ENCODE measurements at places on chromosomes 11 and 22.

GRCh38 chr22:24723111-24723510 lies 51.4 kb downstream of the PIWIL3 start:
- DNase-seq, result no peak

- DNase-seq, result no peak
Measured at GRCh38 chr22:48918585-48919186, 909.0 kb downstream of the BRD1 start.

GRCh38 chr11:131037873-131038272 lies 121.6 kb upstream of the SNX19 start:
- no peak for DNase-seq

DNA sequence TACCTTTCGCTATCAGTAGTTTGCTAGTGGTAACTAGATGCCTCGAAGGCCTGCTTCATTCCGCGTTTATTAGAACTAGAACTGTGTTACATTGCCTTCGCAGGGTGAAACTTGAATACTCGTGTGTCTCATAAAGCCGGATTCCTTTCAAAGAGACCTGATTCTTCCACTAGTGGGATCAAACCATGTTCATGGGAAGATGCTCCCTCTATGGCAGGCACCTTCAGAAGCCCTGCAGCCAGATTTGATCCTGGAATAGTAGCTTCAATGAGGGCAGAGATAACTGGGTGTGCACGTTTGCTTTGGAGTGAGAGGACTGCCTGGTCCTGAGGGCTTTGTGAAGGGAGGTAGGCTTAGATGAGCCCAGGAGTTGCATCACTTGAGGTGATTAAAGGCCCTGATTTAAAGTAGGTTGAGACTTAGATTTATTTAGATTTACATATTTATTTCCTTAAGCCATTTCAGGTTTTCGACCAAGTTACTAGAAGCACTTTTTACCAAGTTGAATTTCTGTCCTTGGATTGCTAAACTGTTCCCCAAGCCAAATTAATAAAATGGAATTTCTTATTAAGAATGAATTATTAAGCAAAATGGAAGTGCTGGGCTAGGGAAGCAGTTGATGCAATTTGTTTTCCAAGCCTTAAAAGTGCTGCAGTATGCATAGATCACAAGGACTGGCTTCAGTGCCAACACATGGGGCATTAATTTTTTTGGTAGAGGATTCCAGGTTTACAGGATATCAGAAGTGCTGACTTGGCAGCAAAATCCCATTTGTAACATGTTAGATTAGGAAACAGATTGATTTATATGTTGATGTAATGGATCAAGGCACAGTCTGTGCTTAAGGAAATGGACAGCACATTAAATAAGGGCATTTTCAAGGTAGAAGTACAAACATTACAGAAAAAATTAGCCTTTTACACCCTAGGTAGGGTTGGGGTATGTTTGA lies 32.9 kb downstream of the APLP2 start:
- no peak for DNase-seq

GRCh38 chr11:31045335-31045734 lies 324.2 kb downstream of the DCDC1 start:
- no peak for DNase-seq

- DNase-seq, result no peak
Measured at GRCh38 chr11:83220260-83220659, 26.7 kb downstream of the ANKRD42 start.

GRCh38 chr11:125285844-125286243 lies 121.3 kb downstream of the PKNOX2 start:
- no peak for DNase-seq

GRCh38 chr22:26906464-26906863 lies 249.1 kb downstream of the MIAT start:
- DNase-seq, result no peak

Measured in activated T-cell treated with anti-CD3 and anti-CD28 coated beads for 1 hour (primary cell).